Activated T-helper 1 cell treated with anti-CD3 and anti-CD28 coated beads, Interleukin-12 subunit alpha, Interleukin-12 subunit beta, Interleukin-2, Interleukin-4 antibody, amounts not matched to agents 30 ng/mL and 10 ng/mL and 1 ng/mL, durations not matched to agents 14 hours and 24 hours and 36 hours (primary cell): ENCODE measurements at places on chromosomes 5 and 9. TPM values are rescaled to one million over a fixed set of nuclear protein-coding genes. Genes with fewer than 3 reads are reported as not detected.

GTF2H2C gene
- total RNA-seq, result 56.9 and 60.0 TPM in 2 replicates

SLC9A3 gene
- total RNA-seq, result 2.3 and 3.0 TPM in 2 replicates

PRR16 gene
- not detected in 2 replicates for total RNA-seq

TLE1 gene
- total RNA-seq, result 0.12 TPM in 1 of 2 replicates, not detected in the other

DROSHA gene
- total RNA-seq, result 74.0 and 87.6 TPM in 2 replicates

GFI1B gene
- not detected in 2 replicates for total RNA-seq

NMUR2 gene
- not detected in 2 replicates for total RNA-seq

SLC6A18 gene
- total RNA-seq, result not detected in 2 replicates

PRSS3 gene
- not detected in 2 replicates for total RNA-seq

MARCHF11 gene
- total RNA-seq, result not detected in 2 replicates

LCNL1 gene
- total RNA-seq, result not detected in 2 replicates

NTRK2 gene
- 2.9 TPM in 2 replicates for total RNA-seq

ROPN1L gene
- 0.16 and 0.20 TPM in 2 replicates for total RNA-seq

S100Z gene
- 0.67 and 1.5 TPM in 2 replicates for total RNA-seq

OLFM1 gene
- total RNA-seq, result 0.47 and 0.66 TPM in 2 replicates

GRCh38 chr9:76302947-76303550, 91.2 kb downstream of the RFK start:
- DNase-seq, result no peak

DNA sequence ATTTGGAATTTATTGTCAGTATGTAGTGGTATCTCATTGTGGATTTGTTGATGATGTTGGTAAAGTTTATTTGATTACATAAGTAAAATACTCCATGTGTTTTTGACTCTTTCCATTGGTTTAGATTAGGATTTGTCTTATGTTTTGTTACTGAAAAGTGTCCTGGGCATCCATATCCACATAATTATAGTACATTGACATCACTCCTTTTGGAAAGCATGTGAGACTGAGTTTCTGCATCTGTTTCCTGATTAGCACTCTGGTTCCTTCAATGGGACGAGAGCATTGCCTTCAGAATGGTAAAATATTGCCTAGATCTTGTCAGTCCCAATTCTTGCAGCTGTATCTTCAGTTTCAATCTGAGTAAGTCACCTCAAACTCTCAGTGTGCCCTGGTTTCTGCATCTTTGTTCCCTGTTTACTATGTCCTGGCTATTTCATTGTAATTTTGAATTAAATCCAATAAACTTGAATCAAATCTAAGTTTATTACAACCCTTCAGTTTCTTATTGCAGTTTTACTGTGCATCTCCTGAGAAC, 128.1 kb downstream of the FBXO38 start:
- no peak for DNase-seq

GRCh38 chr5:103582364-103582763, 19.8 kb upstream of the NUDT12 start:
- DNase-seq, result no peak

- DNase-seq, result no peak
Observed at GRCh38 chr5:95153511-95153910, 131.4 kb downstream of the MCTP1 start.

DNA sequence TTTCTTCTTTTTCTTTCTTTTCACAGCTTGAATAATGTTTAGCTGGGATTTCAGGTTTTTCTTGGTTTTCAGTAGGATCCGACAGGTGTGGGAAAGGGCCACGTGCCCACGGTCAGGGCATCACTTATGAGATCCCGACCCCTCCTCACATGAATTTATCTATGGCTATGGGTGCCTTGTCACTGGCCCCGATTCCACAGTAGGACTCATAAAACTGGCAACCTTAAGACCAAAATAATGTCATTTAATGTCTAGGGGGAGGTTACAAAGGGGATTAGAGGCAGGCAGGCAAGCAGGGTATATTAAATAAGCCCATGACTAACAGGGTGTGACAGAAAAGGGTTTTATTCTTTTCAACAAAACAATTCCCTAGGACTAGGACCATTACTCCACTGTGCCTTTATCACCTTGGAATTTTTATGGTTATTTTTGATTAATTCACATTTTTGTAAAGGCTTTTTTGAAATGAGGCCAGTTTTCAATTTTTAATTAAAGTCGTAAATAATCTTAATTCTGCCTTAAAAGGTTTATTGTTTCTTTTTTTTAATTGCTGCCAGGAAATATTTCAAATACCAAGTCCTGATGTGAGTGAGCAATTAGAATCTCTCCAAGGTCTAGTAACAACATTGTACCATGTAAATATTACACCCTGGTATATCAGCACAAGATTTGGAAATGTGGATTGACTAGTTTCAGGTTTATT, 370.4 kb downstream of the GLIS3 start:
- no peak for DNase-seq

GRCh38 chr5:136053336-136054141, 24.8 kb downstream of the TGFBI start:
- no peak for DNase-seq

- DNase-seq, result no peak
Observed at GRCh38 chr9:107487521-107488374, 1.8 kb downstream of the KLF4 start.

DNA sequence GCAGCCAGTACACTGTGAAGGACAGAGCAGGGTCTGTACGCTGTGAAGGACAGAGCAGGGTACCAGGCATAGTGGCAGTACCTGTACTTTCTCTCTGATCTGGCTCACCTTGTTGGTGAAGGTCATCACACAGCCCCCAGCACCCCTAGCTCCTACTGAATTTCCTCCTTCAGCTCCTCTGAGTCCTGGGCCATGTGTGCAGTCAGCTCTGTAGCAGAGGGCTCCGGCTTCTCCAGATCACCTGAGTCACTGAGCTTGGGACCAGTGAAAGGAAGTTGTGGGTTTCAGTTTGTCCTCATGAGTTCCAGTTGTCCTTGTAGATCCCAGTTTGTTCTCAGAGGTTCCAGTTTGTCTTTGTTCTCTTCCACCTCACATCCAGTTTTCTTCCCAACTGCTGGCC, 5.5 kb downstream of the NUDT2 start:
- no peak for DNase-seq

- DNase-seq, result no peak
Observed at GRCh38 chr9:20009606-20010005, 220.8 kb upstream of the SLC24A2 start.

- DNase-seq, result no peak
Observed at GRCh38 chr5:138905541-138905940, 30.4 kb upstream of the LRRTM2 start.

GRCh38 chr5:83957188-83957587, 236.5 kb upstream of the HAPLN1 start:
- no peak for DNase-seq

DNA sequence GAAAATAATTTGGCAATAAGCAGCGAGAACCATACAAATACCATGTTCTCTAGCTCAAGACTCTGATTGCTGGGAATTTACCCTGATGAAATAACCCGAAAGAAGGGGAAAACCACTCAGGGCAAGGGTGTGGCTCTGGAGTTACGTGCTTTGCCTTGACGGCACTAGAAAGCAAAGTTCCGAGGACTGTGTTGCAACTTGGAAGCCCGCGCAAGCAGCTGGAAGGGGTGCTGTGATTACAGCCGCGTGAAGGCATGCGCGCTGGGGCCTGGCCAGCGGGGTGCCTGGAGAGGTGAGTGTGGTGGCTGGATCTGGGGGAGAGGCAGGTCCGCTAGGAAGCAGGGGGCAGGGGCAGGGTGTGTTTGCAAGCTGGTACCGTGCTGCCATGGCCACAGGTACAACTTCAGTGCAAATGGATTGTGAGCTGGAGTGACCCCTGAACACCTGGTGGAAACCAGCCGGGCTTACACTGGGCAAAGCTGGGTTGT, 52.6 kb upstream of the CNOT6 start:
- no peak for DNase-seq

DNA sequence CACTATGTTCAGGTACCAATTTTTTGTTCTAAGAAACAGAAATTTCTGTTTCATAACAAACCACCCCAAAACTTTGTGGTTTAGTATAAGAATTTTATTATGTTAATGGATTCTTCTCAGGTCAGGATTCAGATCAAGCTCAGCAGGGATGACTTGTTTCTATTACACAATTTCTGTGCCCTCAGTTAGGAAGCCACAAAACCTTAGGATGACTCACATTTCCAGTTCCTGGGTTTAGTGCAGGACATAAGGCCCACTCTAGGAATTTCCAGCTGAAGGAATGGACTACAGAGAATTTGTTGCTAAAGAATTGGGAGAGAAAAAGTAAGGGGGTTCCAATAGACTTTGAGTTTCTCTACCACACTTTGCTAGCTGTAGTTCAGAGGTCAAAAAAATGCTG, 629.3 kb downstream of the ANXA1 start:
- DNase-seq, result no peak

GRCh38 chr9:107637421-107638420, 148.2 kb upstream of the KLF4 start:
- no peak for DNase-seq

GRCh38 chr5:143056339-143056704, 286.1 kb downstream of the ARHGAP26 start:
- DNase-seq, result no peak

DNA sequence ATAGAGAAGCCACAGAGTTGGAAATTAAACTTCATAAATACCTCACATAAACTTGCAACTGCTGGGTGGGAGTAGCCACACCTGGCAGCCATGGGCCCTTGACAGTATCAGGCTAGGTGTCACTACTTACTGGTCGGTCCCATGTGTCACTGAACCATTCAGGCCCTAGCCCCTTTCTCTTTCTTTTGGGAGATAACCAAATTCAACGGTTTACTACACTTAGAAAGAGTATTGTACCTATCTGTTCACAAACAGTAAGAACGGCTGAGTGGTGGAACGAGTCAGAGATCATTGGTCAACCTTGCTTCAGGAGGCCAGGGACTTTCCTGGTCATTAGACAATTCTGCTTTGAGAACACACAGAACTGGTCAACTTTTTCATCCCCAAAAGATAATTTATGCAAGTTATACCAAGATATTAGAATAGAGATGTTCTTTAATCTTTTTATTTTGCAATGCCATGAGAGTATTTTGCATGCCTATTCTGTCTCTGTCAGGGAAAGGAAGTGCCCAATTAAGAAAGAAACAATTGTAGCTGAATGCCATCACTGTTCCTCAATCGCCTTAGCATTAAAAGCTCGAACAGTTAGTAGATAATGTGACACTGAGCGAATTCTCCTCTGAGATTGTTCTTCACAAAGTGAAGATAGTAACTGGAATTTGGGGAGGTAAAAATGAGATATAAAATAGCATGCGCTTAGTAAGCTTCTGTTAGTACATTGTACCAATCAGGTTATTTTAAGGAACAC, 50.9 kb downstream of the GOLPH3 start:
- DNase-seq, result no peak

DNA sequence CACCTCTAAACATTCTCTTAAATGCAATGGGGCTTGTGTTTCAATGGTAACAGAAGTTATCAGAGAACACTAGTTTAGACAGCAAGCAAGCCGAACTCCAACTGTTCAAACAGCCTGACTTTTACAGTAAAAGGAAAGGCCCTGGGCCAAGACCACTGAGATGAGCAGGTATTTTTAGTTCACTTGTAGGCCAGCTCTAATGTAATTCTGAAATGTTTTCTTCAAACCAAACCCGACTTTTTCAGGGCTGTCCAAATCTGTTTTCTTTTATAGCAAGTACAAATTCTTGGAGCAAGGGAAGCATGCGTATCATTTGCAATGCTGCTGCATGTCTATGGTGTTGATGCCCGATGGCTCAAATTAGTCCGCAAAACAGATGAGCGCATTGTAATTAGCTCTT, 192.9 kb downstream of the SLF1 start:
- DNase-seq, result no peak

DNA sequence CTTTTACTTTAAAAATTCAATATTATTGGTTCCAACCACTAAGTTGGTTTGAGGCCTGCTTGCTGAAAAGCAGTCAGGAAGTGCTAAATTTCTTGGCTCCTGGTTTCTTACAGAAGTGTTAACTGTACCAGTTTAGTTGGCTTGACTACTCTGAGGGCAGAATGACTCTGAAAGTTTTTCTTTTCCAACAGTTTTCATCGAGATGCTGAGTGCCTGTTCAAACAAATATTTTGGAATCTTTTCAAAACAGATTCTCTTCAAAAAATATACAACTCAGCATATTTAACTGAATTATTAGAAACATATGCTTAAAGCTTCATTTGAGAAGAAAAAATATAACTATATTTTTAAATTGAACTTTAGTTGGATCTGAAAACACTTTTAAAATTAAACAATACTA, 37.0 kb downstream of the SLC38A9 start:
- no peak for DNase-seq

DNA sequence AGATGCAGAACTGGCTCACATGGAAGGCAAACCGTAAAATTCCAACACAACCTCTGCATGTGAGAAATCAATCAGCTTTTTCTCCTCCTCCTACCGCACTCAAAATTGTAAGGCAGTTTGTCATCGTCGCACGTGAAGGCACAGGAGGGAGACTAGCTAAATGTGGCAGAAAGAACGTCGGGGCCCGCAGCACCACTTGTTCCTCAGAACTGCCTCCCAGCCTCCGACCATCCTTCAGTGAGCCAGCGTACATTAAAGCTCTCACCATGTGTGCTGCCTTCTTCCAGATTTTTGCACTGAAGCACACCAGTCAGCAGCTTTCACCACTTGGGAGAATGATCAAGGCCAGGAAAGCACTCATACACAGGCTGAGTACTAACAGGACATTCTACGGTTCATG, 105.9 kb downstream of the RFX3 start:
- DNase-seq, result no peak

GRCh38 chr5:152549709-152550108, 144.6 kb upstream of the NMUR2 start:
- DNase-seq, result no peak

DNA sequence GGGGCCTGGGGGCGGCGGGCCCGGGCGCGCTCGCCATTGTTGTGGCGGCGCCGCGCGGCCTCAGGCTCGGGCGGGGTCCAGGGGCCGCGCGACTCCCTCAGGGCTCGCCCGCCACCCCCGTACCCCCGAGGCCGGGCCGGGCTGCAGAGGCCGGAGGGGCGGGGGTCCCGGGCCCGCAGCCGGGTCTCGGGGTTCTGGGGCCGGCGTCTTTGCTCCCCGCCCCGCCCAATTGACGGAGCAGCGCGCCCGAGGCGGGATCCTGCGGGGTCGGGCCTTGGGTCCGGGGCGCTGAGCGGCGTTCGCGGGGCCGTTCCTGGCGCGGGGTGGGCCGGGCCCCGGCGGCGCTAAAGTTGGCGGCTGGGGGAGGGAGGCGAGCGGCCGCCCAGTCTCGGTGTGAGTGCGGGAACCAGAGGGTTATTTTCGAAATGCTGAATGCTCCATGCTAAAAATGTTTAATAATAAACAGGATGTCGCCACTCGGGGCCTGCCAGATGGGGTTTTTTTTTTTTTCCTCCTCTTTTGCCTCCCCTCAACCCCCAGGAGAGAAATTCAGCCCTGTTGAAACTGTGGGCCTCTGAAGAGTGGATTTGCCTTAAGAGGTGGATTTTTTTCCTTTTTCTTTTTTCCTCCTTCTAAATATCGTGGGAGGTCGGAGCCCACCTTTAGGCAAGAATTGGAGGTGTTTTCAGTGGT, 724 bp downstream of the PRRC2B start:
- DNase-seq, result peak; percentile 44

- DNase-seq, result no peak
Observed at GRCh38 chr9:81896070-81896469, 32.2 kb upstream of the SPATA31D4 start.
